ENCODE measurements at places on chromosomes 12 and 14.

GRCh38 chr14:31886156-31886835, 190.8 kb upstream of the ARHGAP5 start:
- DNase-seq: no peak

- DNase-seq: no peak
These were observed 1.4 kb upstream of the CNOT2 start for GRCh38 chr12:70241845-70242244.

GRCh38 chr14:34175574-34175973, 224.7 kb upstream of the EGLN3 start:
- no peak for DNase-seq

DNA sequence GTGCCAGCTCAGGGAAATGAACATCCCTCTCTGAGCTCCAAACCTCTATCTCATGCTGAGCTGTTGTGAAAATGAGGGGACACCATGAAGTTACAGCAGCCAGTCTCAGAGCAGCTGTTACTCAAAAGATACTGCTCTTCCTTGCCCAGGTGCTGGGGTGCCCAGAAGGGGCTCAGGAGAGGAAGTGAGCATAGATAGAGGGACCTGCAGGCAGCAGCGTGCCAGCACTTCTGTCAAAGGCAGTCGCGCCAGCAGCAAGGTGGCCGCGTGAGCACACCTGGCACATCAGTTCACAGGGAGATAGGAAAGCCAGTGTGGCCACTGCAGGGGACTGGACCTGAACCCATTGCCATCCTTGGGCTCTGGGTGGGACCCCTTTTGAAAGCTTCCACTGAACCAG, 27.8 kb downstream of the C14orf132 start:
- no peak for DNase-seq

DNA sequence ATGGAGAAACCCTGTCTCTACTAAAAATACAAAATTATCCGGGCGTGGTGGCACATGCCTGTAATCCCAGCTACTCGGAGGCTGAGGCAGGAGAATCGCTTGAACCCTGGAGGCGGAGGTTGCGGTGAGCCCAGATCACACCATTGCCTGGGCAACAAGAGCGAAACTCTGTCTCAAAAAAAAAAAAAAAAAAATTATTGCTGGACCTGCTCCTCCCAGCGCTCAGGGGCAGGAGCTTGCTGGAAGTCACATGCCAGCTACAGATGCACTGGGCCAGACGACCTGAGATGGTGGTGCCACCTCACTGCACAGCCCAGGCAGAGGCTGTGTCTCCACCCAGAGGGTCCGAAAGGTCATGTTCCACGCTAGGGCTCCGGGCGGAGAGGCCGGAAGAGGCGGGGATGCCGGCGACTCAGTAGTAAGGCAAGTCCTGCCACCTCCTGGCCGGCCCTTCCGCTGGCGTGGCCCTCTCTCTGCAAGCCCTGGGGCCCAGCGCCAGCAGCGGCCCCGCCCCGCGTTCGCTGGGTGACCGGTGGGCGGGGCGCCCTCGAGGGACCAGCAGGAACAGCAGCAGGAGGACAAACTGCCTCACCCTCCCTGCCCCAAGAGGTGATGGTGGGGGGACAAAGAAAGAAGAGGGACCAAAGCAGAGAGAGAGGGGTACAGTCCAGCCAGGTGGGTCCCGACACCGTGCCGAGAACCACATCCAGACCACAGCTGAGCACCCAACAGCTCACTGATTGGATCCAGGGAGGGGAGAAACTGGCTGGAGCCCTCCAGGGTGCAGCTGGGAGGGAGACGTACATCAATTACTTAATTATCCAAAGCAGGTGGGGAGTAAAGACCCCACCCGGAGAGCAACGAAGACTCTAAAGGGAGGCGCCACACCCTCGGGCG, 3.6 kb upstream of the RHOF start:
- peak; percentile 94 for DNase-seq

GRCh38 chr12:129556082-129556481, 347.7 kb downstream of the TMEM132D start:
- no peak for DNase-seq

GRCh38 chr14:100122481-100123223, 36.8 kb downstream of the DEGS2 start:
- no peak for DNase-seq

DNA sequence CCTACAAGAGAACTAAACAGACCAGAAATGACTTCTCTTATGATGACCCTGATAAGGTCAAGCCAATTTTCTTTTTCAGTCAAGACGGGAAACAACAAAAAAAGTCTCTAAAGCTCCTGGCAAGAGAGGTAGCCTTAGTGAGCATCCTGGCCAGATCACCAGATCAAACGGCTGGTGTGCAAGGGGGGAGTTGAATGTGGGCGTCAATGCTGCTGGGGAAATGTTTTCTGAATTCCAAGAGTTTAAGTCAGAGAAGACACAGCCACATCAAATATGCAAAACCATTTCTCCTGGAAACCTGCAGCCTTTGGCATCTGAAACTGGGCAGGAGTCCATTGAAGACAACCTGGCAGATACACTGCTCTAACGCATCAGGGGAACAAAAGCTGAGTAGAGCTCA, 16.0 kb upstream of the SELPLG start:
- peak; percentile 64 for DNase-seq

- DNase-seq: no peak
These were observed 73.8 kb upstream of the DACT1 start for GRCh38 chr14:58563978-58564377.

GRCh38 chr12:110224379-110225304, 56.4 kb upstream of the ATP2A2 start:
- DNase-seq: peak; percentile 5

GRCh38 chr12:51972849-51973273, 21.4 kb downstream of the ACVR1B start:
- DNase-seq: no peak

DNA sequence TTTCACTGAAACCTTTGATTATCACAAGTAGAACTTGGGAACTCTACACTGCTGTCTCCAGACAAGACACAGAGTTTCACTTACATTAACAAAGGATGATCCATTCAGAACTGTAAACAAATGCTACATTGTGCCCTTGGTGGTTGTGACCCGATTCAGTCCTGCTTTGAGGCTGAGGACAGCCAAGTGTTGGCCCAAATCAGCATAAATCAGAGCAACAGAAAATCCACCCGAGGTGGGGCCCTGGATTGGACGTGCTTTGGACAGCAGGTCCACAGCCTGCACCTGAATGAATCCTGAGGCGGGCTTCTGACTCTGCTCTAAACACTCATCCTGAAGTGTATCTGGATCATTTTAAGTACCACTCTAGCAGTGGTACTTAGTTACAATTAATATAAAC, 68.8 kb downstream of the PPP2R5C start:
- DNase-seq: no peak

- no peak for DNase-seq
These were observed 38.2 kb downstream of the IFT43 start for GRCh38 chr14:76023757-76024156.
